Putamen (tissue), 1 donor: ENCODE measurements at places on chromosomes 12 and 14.

DNA sequence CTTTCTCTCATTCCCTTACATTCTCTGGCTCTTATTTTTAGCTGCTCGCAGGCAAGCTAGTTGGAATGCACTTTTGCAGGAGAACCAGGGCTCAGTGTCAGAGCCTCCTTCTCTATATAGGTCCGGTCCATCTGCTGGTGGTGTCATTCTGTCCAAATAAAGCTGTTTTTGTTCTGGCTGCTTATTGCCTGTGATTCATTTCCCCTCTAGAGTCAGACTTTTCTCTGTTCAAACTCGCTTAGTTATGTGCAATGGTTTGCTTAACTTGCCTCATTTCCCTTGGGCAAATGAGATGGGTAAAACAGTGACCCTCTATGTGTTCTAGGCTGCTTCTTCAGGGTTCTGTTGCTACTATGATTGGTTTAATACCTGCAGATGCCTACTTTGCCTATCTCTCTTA is 2.9 kb downstream of the SMARCD1 start:
- no peak for DNase-seq

DNA sequence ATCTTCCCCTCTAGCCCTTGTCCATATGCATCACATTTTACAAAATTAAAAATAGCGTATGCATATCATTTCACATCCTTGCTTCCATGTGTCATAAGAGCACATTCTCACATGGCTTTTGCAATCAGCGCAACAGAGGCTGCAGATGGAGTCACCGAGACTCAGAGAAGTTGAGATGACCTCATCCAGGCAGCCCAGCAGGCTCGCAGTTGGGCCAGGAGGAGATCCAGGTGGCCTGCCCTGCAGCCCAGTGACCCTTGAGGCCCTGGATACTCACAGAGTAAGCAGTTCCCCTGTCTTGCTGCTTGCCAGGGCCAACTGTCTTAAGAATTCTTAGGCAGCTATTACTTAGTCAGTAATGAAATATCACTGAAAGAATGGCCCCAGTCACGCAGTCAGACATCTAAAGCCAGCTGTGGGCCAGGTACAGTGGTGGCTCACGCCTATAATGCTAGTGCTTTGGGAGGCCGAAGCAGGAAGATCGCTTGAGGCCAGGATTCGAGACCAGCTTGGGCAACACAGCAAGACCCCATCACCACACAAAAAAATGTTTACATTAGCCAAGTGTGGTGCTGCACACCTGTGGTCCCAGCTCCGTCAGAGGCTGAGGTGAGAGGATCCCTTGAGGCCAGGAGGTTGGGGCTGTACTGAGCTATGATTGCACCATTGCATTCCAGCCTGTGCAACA is 9.1 kb downstream of the CAMKK2 start:
- no peak for DNase-seq

- DNase-seq = no peak
Observed at GRCh38 chr12:112102127-112102526, 6.5 kb downstream of the NAA25 start.

GRCh38 chr12:5492562-5492961 is 60.7 kb downstream of the NTF3 start:
- no peak for DNase-seq

GRCh38 chr12:18951218-18951617 is 178.3 kb upstream of the PLEKHA5 start:
- DNase-seq = no peak
